ENCODE measurements at places on chromosomes 4 and X.

GRCh38 chr4:22485737-22486136 is 30.1 kb downstream of the ADGRA3 start:
- no peak for DNase-seq

GRCh38 chr4:141570290-141570689 is 66.1 kb upstream of the IL15 start:
- no peak for DNase-seq

DNA sequence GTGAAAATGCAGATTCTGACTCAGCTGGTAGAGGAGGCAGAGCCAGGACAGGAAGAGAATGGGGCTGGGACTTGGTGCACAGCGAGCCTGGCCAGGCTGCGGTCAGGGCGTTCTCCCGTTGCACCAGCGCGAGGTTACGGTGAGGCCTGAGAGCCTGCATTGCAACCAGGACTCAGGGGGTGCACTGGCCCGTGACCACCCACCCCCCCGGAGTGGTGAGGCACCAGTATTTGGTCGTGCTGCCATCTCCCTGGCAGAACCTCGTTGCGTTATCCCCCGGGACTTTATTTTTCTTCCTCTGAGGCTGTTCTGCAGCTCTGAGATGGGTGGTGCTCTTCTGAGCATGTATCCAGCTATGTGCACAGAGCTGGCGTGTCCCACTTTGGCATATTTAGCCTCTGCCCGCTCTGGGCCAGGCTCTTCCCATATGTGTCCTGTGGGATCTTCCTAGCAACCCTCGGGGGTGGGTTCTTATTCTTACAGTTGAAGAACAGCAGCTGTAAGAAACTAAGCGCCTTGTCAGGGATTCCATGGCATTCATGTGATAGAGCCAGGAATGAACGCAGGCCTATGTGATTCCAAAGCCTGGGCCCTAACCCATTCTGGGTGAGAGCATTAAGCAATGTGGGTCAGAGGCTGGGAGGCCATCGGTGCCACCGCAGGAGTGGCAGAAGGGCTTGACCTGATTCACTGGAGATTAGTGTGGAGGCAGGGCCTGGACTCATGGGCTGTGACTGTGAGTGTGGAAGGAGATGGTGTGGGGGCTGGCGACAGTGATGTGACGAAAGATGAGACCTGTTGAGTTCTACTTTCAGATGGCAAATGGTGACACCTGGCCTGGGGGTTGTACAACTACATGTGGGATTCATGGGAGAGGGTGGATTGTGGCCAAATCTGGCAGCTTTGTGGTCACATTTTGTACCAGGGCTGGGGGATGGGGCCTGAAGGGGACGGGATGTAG is 3.1 kb downstream of the TADA2B start:
- DNase-seq, result no peak

DNA sequence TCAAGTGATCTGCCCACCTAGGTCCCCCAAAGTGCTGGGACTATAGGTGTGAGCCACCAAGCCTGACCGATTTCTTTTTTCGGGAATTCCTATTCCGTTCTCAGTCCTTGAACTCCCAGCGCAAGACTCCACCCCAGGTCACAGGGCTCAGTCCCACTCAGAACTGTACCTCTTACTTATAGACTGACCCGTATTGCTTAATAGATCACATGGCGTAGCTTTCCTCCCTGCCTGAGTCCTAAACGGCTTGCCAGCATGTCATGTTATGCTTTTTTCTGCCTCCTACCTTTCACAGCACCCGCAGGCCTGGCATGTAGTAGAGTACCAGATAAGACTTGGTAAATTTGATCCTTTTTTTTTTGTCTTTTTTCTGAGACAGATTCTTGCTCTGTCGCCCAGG is 22.4 kb downstream of the SAT1 start:
- DNase-seq, result no peak

DNA sequence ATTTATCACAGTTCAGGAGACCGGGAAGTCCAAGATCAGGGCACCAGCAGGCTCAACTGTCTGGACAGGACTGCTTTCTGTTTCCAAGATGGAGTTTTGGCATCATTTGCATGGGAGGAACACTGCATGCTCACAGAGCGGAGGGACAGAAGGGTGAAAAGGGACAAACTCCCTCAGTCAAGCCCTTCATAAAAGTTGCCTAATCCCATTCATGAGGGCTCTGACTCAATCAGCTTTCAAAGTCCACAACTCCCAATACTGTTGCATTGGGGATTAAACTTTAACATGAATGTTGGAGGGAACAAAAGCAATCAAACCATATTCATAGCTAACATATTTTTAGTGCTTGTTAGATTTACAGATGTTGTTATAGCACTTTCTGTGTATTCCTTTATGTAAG is 158.9 kb upstream of the MAD2L1 start:
- no peak for DNase-seq

DNA sequence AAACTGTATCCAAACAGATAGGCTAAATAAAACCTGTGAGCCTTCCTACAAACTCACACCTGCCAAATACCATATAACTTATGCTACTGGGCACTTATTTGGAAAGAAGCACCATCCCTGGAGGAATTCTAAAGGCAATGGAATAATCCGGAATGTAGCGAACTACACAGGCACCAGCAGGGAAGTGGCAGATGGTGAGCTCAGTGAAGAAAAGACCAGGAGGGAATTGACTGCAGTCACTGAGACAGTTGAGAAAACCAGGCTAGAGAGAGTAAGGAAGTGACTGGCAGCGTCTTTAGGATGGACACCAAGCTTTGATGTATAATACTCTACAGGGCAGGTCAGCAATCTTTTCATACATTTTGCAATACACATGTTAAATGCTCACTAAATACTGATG is 16.3 kb downstream of the NDNF start:
- DNase-seq, result no peak

- DNase-seq, result no peak
These were observed 525.1 kb upstream of the ATOH1 start for GRCh38 chr4:93303440-93303839.

DNA sequence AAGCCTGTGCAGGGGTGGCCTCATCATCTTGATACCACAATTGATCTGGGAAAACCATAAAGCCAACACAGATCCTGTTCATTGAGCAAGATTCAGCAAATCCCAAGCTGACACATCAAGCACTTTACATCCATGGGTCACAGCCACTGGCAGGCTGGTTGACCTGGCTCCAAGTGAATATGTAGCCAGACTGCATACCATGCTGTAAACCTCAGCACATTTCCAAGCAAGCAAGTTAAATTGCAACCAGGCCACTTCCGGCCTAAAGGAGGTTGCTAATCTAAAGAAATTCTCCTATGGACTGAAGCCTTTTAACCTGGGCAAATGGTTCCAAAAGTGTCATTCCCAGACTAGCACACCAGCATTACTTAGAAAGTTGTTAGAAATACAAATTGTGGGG is 54.4 kb upstream of the USP26 start:
- DNase-seq, result no peak

GRCh38 chrX:148854306-148854705 is 353.9 kb downstream of the AFF2 start:
- DNase-seq, result no peak

- DNase-seq, result no peak
These were observed 9.1 kb upstream of the MAN2B2 start for GRCh38 chr4:6565691-6566390.

- no peak for DNase-seq
These were observed 187.9 kb downstream of the CHM start for GRCh38 chrX:85859426-85859825.

- no peak for DNase-seq
These were observed 70.4 kb downstream of the FGFBP1 start for GRCh38 chr4:15868111-15868510.

GRCh38 chr4:32589853-32590252 is 1869.7 kb downstream of the PCDH7 start:
- DNase-seq, result no peak

DNA sequence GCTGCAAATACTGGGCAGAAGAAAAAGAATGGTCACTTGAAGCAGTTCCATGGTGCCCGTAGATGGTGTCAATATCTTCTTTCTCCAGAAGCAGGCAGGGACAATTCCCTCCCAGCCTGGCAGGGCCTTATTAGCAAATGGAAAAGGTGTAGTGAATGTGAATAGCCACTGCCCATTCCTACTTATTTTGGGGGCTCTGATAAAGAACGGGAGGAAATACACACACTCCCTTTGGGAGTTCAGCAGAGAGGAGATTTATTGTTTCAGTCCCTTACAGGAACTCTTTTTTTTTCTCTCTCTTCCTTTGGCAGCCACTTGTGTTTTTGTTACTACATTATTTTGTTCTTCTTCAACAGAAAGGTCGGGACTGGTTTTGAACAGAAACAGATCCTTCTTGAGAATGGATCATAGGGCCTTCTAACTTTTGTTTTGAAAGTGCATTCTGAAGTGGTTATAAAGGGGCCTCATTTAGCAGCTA is at the start of gene EMCN:
EMCN (minus strand) TSS at position 159 of the 478 bp plus-strand sequence; CDS start at position 51, 108 bp downstream.
- DNase-seq, result no peak

- DNase-seq, result no peak
These were observed 23.9 kb downstream of the SORBS2 start for GRCh38 chr4:185787926-185788679.

GRCh38 chrX:53122013-53122412 is 28.1 kb downstream of the KANTR start:
- DNase-seq, result no peak

- no peak for DNase-seq
These were observed 31.8 kb downstream of the WDR1 start for GRCh38 chr4:10084651-10085358.

DNA sequence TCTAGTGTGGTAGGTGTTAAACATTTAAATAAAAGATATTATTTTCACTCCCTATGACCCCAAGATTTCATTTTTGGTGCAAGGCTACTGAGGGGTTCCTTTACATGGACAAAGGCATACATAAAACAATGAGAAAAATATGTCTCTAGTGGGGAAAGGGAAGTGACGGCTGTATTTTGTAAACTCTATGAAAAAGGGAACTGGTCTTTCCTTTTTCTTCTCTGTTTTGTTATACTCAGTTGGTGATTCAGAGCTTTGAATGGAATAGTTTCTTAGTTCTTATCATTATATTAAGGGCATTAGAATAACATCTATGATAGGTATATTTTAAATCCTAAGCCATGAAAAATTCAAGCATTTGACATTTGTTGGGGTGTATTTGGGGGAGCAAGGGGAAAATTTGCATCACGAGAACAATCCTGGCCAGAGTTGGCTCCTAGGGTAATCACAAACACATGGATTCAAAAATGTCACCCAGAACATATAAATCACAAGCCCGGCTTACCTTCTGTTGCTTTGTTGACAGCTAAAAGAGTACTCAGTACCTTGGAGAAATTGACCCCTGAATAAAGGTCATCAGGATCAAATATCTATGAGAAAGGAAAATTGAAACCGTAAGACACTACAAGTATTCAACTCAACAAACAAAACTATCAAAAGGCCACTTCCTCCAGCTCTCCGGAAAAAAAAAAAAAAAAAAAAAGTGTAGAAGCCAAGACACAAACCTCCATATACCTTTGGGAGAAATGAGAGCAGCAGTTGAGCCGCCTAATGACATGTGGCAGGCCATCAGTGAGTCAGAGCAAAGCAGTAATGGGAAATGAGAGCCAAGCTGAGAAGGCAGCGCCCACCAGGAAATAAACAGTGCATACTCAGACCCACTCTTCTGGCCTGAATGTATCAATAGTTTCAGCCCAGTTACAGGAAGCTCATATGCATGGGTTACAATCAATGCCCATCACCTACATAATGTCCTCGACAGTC is 33.4 kb downstream of the ARHGEF6 start:
- no peak for DNase-seq

GRCh38 chr4:113160548-113160947 is 111.1 kb downstream of the ANK2 start:
- no peak for DNase-seq

GRCh38 chr4:173782660-173783059 is 252.6 kb upstream of the HAND2 start:
- no peak for DNase-seq

DNA sequence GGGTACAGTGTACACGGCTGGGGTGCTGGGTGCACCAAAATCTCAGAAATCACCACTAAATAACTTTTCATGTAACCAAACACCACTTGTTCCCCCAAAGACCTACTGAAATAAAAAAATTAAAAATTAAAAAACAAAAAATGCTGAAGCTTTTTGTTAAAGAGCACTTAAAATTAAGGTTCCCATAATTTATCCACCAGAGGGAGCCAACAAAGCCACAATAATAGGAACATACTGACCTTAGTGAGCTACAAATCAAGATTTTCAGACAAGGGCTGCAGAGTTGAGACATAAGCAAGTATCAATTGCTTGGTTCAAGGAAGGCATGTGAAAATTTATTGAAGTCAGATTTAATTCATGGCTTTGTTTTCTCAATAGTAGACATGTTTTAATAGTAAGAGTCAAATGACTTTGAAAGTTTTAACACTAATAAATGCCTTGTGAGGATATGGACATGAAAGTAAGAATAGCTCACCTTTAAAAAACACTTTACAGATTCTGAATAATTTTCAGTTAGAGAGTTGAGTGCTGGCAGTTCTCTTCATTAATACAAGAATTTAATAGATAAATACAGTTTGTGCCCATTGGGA is 43.0 kb upstream of the SCOC start:
- DNase-seq, result no peak
